ENCODE measurements at places on chromosomes 1 and 21. TPM values are rescaled to one million over a fixed set of nuclear protein-coding genes. Genes with fewer than 3 reads are reported as not detected.
A peak's percentile ranks its signal among the peaks of the same experiment; 100 is the strongest.

GRCh38 chr1:94061513-94062443 lies 59.2 kb downstream of the ABCA4 start:
- DNase-seq, result peak; percentile 74
- H3K27me3 ChIP-seq, result no peaks in the 10 kb centered on the region
- no peak overlapping the region for H3K4me3 ChIP-seq
- peak overlapping the region; percentile 47 for H3K27ac ChIP-seq
- H3K36me3 ChIP-seq, result no peaks in the 10 kb centered on the region

GRCh38 chr21:38883142-38883541 lies 77.4 kb downstream of the ETS2 start:
- no peak for DNase-seq
- H3K4me3 ChIP-seq, result no peak overlapping the region
- H3K27me3 ChIP-seq, result no peaks in the 10 kb centered on the region
- no peaks in the 10 kb centered on the region for H3K4me1 ChIP-seq
- H3K27ac ChIP-seq, result no peak overlapping the region

- peaks cover 4% of the 10 kb centered on the region for H3K4me1 ChIP-seq
- no peaks in the 10 kb centered on the region for H3K36me3 ChIP-seq
- no peak overlapping the region for H3K4me3 ChIP-seq
- no peak overlapping the region for H3K27ac ChIP-seq
- no peaks in the 10 kb centered on the region for H3K27me3 ChIP-seq
- DNase-seq, result no peak
These were observed 44.7 kb upstream of the CITED4 start for GRCh38 chr1:40906781-40907400.

Gene SMCP
- not detected for polyA plus RNA-seq

DNA sequence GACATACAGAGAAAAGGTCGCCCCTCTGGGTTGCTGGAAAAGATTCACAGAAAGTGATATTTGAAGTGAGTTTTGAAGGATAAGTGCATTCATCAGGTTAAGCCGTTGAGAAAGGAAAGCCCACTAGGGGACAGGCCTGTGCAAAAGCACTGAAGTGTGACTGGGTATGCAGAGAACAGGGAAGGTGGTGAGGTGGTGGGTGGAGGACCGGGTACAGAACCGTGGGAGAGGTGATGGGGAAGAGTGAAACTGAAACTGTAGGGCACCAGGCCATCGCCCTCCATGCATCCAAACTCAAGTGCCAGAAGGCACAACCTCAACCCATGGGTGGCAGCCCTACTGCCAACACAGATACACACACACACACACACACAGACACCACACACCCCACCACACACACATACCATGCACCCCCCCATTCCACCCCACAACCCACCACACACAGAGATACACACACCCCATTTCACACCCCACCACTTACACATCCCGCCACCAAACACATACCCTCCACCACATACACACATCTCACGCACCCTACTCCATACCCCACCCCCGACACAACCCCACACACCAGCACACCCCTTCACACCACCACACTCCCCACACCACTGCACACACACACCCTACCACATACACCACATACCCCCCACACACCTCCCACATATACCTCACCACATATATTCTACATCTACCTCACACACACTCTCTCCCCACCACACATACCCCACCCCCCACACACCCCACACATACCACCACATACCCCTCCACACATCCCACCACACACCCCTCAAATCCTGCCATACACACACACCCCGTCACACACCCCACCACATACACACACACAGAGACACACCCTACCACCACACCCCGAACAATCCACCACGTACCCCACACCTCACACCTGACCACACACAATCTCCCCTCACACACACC lies 59.0 kb downstream of the TSEN15 start:
- DNase-seq, result no peak
- no peaks in the 10 kb centered on the region for H3K4me1 ChIP-seq
- no peak overlapping the region for H3K4me3 ChIP-seq
- H3K36me3 ChIP-seq, result no peaks in the 10 kb centered on the region

DNA sequence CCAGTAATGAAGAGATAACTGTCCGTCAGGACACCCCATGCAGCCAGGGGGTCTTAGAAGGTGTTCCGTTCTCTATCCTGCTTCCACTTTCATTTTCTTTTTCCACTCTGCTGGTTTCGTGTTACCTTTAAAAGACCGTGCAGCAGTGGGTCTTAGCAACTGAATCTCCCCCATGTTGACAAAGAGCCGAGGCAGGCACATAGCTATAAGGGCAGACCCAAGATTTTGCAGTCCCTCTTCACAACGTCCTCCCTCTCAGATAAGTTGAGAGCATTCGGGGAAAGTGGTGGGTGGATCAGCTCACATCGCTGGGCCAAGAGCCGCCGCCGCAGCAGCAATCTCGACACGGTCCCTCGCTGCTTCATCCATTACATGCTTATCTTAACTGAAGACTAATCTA lies 355.5 kb downstream of the LMO4 start:
- H3K27me3 ChIP-seq, result no peaks in the 10 kb centered on the region
- peak overlapping the region; percentile 59 for H3K4me3 ChIP-seq
- peak overlapping the region; percentile 58 for H3K27ac ChIP-seq
- H3K4me1 ChIP-seq, result peaks cover 5% of the 10 kb centered on the region

Gene CELA2B
- not detected for polyA plus RNA-seq

DNA sequence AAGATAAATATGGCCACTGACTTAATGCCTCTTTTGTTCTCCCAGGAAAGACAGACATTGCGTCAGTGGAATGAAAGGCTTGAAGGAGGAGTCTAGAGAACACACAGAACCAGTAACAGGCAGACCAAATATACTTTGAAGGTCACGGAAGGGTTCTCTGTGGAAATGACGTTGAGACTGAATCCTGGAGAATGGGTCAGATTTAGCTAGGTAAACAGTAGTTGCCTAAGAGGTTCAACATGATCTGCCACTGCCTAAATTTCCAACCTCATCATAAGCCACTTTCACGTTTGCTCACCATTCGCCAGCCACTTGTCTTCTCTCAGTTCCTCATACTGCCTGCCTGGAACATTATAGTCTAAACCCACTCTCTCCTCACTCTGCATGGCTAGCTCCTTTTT lies 20.5 kb downstream of the PLA2G4A start:
- no peak overlapping the region for H3K4me3 ChIP-seq
- DNase-seq, result no peak
- H3K27ac ChIP-seq, result no peak overlapping the region
- H3K27me3 ChIP-seq, result no peaks in the 10 kb centered on the region

Gene SH2D1B
- polyA plus RNA-seq, result 0.02 TPM

Gene PLA2G2C
- polyA plus RNA-seq, result not detected

GRCh38 chr1:229689904-229690303 lies 63.9 kb downstream of the URB2 start:
- no peaks in the 10 kb centered on the region for H3K4me1 ChIP-seq
- no peak for DNase-seq
- H3K4me3 ChIP-seq, result no peak overlapping the region
- no peak overlapping the region for H3K27ac ChIP-seq
- no peaks in the 10 kb centered on the region for H3K36me3 ChIP-seq

Gene KRTAP13-2
- not detected for polyA plus RNA-seq

Gene TRIM67
- 0.02 TPM for polyA plus RNA-seq

Gene KIF17
- polyA plus RNA-seq, result 3.0 TPM

DNA sequence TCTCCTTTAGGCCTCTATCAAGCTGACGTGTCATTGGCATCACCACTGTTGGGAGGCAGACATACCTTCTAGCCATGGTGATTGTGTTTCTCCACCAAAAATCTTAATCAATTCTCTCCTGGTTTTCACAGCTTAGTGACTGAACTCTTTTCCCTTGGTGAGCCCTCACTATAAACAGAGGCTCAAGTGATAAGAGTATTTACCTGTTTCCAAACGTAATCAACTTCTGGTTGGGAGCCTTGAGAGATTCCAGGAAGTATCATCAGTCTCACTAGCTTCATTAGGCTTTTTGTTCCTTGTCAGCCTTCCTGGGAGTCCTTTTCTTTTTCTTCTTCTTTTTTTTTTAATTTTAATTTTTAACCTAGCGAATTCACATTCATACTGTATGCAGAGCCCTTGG lies 33.8 kb upstream of the KCNQ4 start:
- peaks cover 4% of the 10 kb centered on the region for H3K36me3 ChIP-seq
- no peaks in the 10 kb centered on the region for H3K4me1 ChIP-seq
- no peak overlapping the region for H3K4me3 ChIP-seq
- no peaks in the 10 kb centered on the region for H3K27me3 ChIP-seq
- no peak overlapping the region for H3K27ac ChIP-seq

- H3K4me1 ChIP-seq, result no peaks in the 10 kb centered on the region
- DNase-seq, result no peak
- no peaks in the 10 kb centered on the region for H3K36me3 ChIP-seq
- no peak overlapping the region for H3K4me3 ChIP-seq
- no peaks in the 10 kb centered on the region for H3K27me3 ChIP-seq
These were observed 419.4 kb downstream of the NPHP4 start for GRCh38 chr1:5572794-5573193.

GRCh38 chr1:182397653-182398393 lies 2.6 kb downstream of the TEDDM1 start:
- no peaks in the 10 kb centered on the region for H3K4me1 ChIP-seq
- no peaks in the 10 kb centered on the region for H3K27me3 ChIP-seq
- no peaks in the 10 kb centered on the region for H3K36me3 ChIP-seq
- H3K27ac ChIP-seq, result no peak overlapping the region

Gene TSTD1
- 0.24 TPM for polyA plus RNA-seq

Gene RHD
- polyA plus RNA-seq, result not detected

DNA sequence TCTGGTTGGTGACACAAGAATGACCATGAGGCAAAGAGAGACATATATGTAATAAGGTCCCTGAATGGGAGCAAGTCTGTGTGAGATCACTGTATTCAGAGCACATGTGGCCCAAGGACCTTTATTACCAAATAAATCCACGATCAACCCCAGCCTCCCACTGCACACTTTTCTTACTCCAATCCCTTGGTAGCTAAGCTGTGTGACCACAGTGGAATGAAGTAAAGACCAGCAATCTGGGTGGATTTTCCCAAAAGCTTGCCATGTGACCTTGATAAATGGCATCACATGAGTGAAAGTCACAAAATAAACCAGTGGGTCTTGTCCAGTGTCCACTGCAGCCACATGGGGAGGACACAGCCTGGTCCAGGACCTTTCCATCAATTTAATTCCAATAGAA lies 36.7 kb upstream of the TLR5 start:
- no peak overlapping the region for H3K27ac ChIP-seq
- no peaks in the 10 kb centered on the region for H3K36me3 ChIP-seq
- no peaks in the 10 kb centered on the region for H3K27me3 ChIP-seq
- no peak overlapping the region for H3K4me3 ChIP-seq
- no peak for DNase-seq

GRCh38 chr1:246608616-246609376 lies 42.5 kb downstream of the CNST start:
- H3K27me3 ChIP-seq, result no peaks in the 10 kb centered on the region
- H3K27ac ChIP-seq, result peak overlapping the region; percentile 35
- peak; percentile 94 for DNase-seq
- H3K36me3 ChIP-seq, result no peaks in the 10 kb centered on the region

DNA sequence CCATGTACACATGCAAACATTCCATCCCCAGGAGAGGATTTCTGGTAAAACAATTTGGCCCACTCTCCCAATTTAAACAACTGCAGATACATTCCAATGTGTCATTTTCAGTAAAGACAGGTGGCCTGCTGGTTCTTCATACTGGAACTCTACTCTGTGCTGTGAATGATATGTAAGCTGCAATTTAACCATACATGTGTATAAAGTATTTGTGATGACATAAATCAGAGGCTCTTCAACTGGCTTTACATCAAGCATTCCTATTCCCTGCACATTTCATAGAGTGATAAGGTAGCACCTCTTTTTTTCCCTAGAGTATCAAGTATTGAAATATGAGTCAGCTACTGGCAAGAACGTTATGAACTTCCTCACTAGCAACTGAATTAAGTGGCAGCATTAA lies 649.5 kb upstream of the ADGRL2 start:
- no peak overlapping the region for H3K27ac ChIP-seq
- no peaks in the 10 kb centered on the region for H3K36me3 ChIP-seq
- no peaks in the 10 kb centered on the region for H3K27me3 ChIP-seq
- no peaks in the 10 kb centered on the region for H3K4me1 ChIP-seq

DNA sequence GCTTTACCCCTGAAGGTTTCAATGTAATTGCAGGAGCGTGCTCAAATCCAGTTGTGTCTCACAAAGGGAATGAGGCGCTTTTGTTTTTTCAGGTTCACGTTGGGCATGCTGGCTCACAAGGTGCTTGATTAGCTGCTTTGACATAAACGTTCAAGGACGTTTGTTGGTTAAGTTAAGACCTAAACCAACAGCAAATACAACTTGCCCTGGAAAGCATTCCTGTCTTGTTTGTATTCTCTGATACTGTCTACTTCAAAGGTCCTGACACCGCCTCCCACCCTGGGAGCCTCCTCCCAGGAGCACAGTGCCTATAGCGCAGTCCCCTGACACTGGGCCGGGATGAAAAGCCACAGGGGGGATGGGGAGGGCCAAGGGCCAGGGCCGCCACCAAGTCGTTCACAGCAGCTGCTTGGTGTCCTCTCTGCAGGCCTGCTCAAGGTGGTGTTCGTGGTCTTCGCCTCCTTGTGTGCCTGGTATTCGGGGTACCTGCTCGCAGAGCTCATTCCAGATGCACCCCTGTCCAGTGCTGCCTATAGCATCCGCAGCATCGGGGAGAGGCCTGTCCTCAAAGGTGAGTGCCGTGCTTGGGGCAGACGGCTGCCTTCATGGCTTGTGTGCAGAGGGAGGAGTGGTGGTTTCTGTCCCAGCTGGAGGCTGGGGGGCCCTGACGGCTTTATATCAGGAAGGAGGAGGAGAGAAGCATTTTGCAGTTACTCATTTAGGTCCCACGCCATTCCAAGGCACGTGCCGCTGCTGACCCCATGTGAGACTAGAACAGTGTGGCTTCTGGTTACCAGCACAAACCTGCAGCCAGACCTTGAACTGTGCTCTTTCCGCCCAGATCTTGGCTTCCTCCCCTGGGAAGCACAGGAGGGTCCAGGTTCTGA lies 6.1 kb downstream of the FAM3B start:
- H3K27ac ChIP-seq, result no peak overlapping the region
- no peaks in the 10 kb centered on the region for H3K36me3 ChIP-seq
- H3K4me3 ChIP-seq, result no peak overlapping the region
- no peak for DNase-seq
- H3K4me1 ChIP-seq, result no peaks in the 10 kb centered on the region

- no peaks in the 10 kb centered on the region for H3K36me3 ChIP-seq
- H3K27me3 ChIP-seq, result no peaks in the 10 kb centered on the region
- no peak for DNase-seq
- no peak overlapping the region for H3K4me3 ChIP-seq
- no peaks in the 10 kb centered on the region for H3K4me1 ChIP-seq
- H3K27ac ChIP-seq, result no peak overlapping the region
These were observed 24.3 kb downstream of the RHBDL2 start for GRCh38 chr1:38917337-38917736.

Gene TMEM240
- polyA plus RNA-seq, result 1.3 TPM

- H3K27me3 ChIP-seq, result no peaks in the 10 kb centered on the region
- no peak for DNase-seq
- H3K36me3 ChIP-seq, result peaks cover 19% of the 10 kb centered on the region
These were observed 28.1 kb upstream of the SDC3 start for GRCh38 chr1:30936541-30937171.

Gene AMY2A
- polyA plus RNA-seq, result not detected

Gene F13B
- not detected for polyA plus RNA-seq
